ENCODE measurements at places on chromosomes 12 and 14. TPM values are rescaled to one million over a fixed set of nuclear protein-coding genes. Genes with fewer than 3 reads are reported as not detected.

The LRRC10 gene
- not detected for polyA plus RNA-seq

The STYK1 gene
- polyA plus RNA-seq, result not detected

The USP44 gene
- 2.4 TPM for polyA plus RNA-seq

The ACSM4 gene
- polyA plus RNA-seq, result not detected

The BTBD7 gene
- polyA plus RNA-seq, result 26.1 TPM

The INSM2 gene
- not detected for polyA plus RNA-seq

The ZNF219 gene
- polyA plus RNA-seq, result 13.4 TPM

The HCAR1 gene
- 0.24 TPM for polyA plus RNA-seq

The TM9SF1 gene
- polyA plus RNA-seq, result 20.2 TPM

The FOXG1 gene
- 0.12 TPM for polyA plus RNA-seq

The OR4K1 gene
- polyA plus RNA-seq, result not detected

The KMT2D gene
- polyA plus RNA-seq, result 40.4 TPM

The TEAD4 gene
- polyA plus RNA-seq, result 89.3 TPM

The ABHD12B gene
- polyA plus RNA-seq, result 0.87 TPM

The DIABLO gene
- polyA plus RNA-seq, result 25.8 TPM

The CCER1 gene
- polyA plus RNA-seq, result not detected

The ALDH2 gene
- polyA plus RNA-seq, result 28.9 TPM

The FLVCR2 gene
- polyA plus RNA-seq, result 12.9 TPM

The SLC22A17 gene
- polyA plus RNA-seq, result 26.7 TPM

The RAPGEF3 gene
- polyA plus RNA-seq, result 8.6 TPM

The ANKRD33 gene
- not detected for polyA plus RNA-seq

The LBHD2 gene
- polyA plus RNA-seq, result not detected

The KLRC2 gene
- polyA plus RNA-seq, result not detected

The HOXC6 gene
- polyA plus RNA-seq, result 10.5 TPM

The C3AR1 gene
- polyA plus RNA-seq, result 5.8 TPM

The SLC25A21 gene
- 1.3 TPM for polyA plus RNA-seq

The SLC6A15 gene
- polyA plus RNA-seq, result 0.87 TPM

The SPIC gene
- not detected for polyA plus RNA-seq

The GPR137C gene
- 3.2 TPM for polyA plus RNA-seq

The DIO3 gene
- 6.5 TPM for polyA plus RNA-seq

The CIROP gene
- not detected for polyA plus RNA-seq

The DPY19L2 gene
- polyA plus RNA-seq, result 14.1 TPM

The PYGL gene
- polyA plus RNA-seq, result 42.0 TPM

The CREBL2 gene
- 10.6 TPM for polyA plus RNA-seq

The CCDC196 gene
- not detected for polyA plus RNA-seq

Data from muscle of back (tissue), 13 donors.